GM03348 (cell line): ENCODE measurements at places on chromosomes 7 and 10.

DNA sequence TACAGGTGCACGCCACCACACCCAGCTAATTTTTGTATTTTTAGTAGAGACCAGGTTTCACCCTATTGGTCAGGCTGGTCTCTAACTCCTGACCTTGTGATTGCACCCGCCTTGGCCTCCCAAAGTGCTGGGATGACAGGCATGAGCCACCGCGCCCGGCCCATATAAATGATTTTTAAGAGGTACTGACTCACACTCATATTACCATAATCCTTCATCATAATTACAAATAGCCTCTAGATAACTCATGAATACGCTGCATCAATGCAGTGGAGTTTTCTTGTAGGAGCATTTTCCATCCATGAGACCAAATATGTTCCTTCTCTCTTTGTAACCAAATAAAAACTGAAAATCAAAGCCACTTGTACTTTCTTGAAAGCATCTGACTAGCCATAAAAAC is 193.3 kb downstream of the GRM8 start:
- DNase-seq, result no peak

- no peak for DNase-seq
Measured at GRCh38 chr7:106765727-106766355, 99.2 kb upstream of the PIK3CG start.

GRCh38 chr10:116201011-116201410 is 72.0 kb downstream of the GFRA1 start:
- peak; percentile 27 for DNase-seq

GRCh38 chr10:132554053-132554990 is 16.7 kb downstream of the INPP5A start:
- DNase-seq, result no peak

GRCh38 chr7:156582591-156583123 is 57.9 kb upstream of the RNF32 start:
- no peak for DNase-seq

GRCh38 chr10:48444266-48444665 is 137.8 kb downstream of the MAPK8 start:
- peak; percentile 7 for DNase-seq

- DNase-seq, result no peak
Measured at GRCh38 chr7:91759205-91759863, 121.2 kb downstream of the MTERF1 start.

- DNase-seq, result no peak
Measured at GRCh38 chr7:117218700-117219099, 104.2 kb downstream of the WNT2 start.

DNA sequence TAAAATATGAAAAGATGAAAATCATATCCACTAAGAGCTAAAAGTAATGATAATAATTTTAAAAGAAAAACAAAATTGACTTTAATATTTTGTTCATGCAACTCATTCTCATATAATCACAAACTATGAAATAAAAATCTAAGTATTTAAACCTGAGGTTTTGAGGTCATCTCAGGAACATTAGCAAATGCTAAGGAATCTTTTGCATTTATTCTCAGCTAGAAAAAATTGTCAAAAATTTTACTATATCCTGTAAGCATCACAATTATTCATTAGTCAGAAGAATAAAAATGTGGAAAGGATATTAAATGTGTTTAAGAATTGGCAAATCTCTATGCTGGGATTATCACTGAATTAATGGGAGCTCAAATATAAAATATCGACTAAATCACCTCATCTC is 36.8 kb upstream of the TAX1BP1 start:
- DNase-seq, result no peak

DNA sequence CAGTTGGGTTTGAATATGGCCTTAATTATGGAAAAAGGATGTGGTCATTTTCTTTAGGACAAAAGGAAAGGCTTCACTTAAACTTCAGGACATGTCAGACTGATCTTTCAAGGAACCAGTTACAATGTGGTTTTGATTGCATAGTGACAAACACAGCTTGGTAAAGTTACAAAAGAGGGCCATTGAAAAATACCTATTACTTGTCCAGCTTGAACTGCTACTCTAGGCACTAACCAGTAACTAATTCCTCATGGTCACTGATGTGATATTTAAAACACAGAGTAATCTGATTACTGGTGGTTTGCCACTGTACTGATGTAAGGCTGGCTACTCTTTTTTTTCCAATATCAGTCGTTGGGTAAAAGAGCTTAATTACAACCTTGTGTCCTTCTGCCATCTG is 22.6 kb downstream of the TES start:
- DNase-seq, result no peak
